Cardiac muscle cell (in vitro differentiated cells and primary cell): ENCODE measurements at places on chromosomes 7 and 10. TPM values are rescaled to one million over a fixed set of nuclear protein-coding genes. Genes with fewer than 3 reads are reported as not detected.

- no peak for DNase-seq
Observed at GRCh38 chr7:106080300-106080987, 31.7 kb downstream of the SYPL1 start.

DNA sequence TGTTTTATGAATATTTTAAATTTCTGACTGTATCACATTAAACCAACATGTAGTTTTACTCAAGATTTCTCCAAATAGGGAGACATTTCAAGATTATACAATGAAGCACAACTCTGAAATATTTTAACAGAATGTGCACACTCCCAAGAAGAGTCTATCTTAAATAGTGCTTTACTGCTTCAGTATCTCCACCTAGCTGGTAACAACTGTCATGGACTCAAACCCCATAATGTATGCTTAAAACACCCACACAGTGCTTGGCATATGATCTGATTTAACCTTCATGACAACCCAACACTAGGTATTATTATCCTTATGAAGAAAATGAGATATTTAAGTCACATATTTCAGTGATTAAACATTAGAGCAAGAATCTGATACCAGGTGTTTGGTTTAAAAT, 45.9 kb downstream of the ASZ1 start:
- no peak for DNase-seq

DNA sequence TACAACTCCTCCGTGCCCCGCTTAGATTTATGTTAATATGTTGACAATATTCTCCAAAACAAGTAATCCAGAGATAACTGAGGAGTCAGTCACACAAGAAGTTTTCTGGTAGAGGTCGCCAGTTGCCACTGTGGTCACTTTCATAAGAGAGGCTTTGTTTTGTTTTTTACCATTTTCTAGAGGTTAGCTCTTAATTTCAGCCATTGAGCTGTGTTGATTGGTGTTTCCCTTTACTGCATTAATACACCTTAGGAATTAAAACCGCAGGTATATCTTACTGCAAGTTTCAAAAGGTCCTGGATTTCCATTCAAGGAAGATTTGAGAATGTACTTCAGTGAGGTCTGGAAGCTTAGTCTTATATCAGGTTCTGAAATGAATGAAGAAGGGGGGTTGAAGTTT, 3.5 kb downstream of the BMI1 start:
- no peak for DNase-seq

- no peak for DNase-seq
Observed at GRCh38 chr10:122282909-122283308, 11.8 kb downstream of the BTBD16 start.

The ZNRF2 gene
- polyA plus RNA-seq: 18.6 and 29.5 TPM in 2 replicates

The CALCR gene
- not detected in 2 replicates for polyA plus RNA-seq
